ENCODE measurements at places on chromosomes 3 and 15.

DNA sequence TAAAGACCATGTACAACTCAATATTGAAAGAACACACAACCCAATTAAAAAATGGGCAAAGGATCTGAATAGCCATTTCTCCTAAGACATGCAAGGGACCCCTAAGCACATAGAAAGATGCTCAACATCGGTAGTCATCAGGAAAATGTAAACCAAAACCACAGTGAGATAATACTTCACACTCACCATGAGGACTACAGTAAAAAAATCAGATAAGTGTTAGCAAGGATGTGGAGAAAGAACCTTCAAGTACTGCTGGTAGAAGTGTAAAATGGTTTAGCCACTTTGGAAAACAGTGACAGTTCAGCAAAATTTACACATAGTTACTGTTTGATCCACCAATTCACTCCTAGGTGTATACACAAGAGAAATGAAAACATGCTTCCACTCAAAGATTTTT lies 30.1 kb upstream of the XIRP1 start:
- no peak for DNase-seq

DNA sequence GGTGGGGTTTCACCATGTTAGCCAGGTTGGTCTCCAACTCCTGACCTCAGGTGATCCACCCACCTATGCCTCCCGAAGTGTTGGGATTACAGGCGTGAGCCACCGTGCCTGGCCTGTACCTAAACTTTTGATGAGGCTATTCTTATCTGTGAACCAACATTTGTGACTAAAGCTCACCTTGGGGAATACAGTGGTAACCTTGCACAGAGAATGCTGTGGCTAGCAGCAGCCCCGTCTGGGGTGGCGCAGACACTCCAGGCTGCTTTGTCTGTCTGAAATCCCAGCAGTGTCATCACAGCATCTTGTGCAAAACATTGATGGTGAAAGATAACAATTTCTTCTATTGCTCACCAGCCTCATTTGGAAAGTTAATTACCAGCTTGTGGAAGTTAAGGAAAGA lies 58.9 kb downstream of the CMTM8 start:
- no peak for DNase-seq

- DNase-seq = no peak
Observed at GRCh38 chr3:151772825-151773480, 39.2 kb downstream of the AADACL2 start.

DNA sequence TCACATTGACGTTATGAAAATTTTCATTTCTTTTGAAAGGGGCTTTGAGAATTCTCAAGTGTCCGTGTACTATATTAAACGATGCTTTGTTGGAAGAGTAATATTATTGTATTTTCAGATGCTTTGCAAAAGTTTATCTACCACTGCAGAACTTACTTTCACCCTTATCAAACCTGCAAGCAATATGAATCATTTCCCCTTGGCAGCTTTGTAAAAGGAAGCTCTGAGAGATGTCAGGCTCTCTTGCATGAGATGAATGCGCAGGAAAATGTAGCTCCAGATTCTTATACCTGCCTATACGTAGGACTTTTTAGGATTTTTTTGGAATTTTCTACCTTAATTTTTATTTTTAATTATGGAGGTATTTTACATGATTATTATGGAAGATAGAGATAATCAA lies 34.5 kb downstream of the GPD1L start:
- no peak for DNase-seq

GRCh38 chr15:67224889-67225288 lies 29.6 kb downstream of the AAGAB start:
- DNase-seq = no peak

- DNase-seq = no peak
Observed at GRCh38 chr15:70172124-70172523, 74.4 kb upstream of the TLE3 start.

- no peak for DNase-seq
Observed at GRCh38 chr3:150216041-150216811, 191.9 kb upstream of the TSC22D2 start.

DNA sequence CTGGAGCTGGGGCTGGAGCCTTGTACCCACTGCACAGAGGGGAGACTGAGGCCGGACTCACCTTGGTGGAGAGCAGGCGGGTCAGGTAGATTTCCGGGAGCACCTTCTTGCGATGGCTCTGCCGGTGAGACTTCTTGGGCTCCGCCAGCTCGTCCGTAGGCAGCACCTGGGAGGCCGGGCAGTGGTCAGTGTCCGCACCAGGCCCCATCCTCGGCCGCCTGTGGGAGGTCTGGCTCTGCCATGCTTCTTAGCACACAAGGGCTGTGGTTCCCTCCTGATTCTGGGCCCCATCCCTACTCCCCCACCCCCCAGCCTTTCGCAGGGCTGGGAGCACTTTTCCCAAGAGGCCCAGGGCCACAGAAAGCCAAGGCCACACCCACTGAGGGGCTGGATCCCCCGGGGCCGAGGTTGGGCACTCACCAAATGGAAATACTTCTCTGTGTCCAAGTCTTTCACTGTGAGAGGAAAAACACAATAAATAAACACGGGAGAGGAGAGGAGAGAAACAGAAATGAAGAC lies 17.4 kb downstream of the H1-8 start:
- DNase-seq = no peak

- no peak for DNase-seq
Observed at GRCh38 chr15:57224664-57225063, 151.6 kb upstream of the CGNL1 start.

DNA sequence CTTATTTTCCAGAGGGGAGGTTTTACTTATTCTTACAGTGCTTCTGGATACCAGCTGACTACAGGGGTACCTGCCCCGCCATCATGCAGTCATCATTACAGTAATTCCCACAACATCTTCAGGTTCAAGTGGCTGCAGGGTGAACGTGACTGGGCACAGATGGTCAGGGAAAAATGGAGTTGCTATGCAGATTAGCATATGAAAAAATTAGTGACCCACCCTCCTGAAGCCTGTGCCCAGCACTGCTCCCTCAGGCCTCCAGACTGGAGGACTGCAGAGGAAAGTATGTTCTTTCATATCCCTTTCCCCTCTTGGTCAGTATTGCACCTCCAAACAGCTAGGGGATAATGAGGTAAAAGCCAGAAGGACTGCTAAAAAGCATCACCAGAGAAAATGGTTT lies 937.9 kb downstream of the TUSC7 start:
- DNase-seq = no peak

- DNase-seq = no peak
Observed at GRCh38 chr3:52447512-52448355, 2.8 kb upstream of the SEMA3G start.

DNA sequence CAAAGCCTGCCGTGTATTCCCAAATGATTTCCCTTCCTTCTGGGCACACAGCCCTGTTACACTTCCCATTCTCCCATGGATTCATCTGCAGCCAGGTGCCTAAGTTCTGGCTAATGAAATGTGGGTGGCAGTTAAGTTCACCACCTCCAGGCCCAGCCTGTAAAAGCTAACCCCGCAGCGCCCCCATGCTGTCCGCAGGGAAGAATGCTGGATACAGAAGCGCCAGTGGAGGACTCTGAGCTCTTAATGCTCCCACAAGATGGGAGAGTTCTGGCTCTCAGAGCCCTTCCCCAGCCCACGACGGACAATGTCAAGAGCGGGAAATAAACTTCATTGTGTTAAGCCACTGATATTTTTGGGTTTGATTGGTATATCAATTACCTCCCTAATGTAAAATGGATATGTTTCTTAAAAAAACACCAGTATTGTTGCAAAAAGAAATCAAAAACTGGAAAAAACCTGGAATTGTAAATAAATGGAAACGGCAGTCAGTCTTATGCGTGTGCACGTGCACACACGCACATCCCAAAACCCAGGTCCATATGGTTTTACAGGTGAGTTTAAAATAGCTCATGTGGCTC lies 37.7 kb upstream of the FGD5 start:
- DNase-seq = no peak

- no peak for DNase-seq
Observed at GRCh38 chr3:194522579-194523046, 35.8 kb upstream of the ATP13A3 start.

DNA sequence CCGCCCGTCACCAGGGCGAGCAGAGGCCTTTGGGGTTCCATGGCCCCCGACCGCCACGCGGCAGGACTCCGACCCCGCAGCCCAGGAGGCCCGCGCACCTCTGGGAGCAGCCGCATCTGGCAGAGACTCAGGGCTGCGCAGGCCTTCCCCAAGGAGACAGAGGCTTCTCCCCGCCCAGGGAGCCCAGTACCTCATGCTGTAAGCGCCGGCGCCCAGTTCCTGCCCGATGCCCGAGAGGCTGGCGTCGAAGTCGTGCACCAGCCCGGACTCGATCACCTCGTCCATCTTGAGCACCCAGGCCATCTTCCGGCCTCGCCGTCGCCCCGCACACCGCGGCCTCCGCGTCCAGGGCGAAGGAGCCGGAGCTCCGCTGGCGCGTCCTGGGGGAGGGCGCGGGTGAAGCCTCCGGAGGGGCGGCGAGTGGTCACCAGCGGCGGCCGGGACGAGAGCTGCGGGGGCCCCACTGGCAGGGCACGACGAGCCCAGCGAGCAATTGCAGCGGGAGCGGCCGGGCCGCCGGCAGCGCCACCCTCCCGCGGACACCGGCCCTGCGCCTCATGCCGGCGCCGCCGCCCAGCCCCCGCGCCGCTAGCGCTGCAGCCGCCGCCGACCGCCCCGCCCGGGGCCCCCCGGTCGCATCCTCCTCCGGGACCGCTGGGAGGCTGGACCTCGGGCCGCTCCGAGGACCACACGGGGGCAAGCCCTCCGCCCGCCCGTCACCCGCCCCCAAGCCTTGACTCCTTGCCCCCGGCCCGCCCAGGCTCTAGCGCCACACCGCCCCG lies 468 bp downstream of the UBP1 start:
- DNase-seq = no peak

- DNase-seq = no peak
Observed at GRCh38 chr3:151305775-151306151, 10.9 kb downstream of the GPR87 start.

- DNase-seq = no peak
Observed at GRCh38 chr3:108183181-108183580, 39.0 kb downstream of the IFT57 start.

- DNase-seq = no peak
Observed at GRCh38 chr3:31551646-31552045, 18.9 kb downstream of the STT3B start.

DNA sequence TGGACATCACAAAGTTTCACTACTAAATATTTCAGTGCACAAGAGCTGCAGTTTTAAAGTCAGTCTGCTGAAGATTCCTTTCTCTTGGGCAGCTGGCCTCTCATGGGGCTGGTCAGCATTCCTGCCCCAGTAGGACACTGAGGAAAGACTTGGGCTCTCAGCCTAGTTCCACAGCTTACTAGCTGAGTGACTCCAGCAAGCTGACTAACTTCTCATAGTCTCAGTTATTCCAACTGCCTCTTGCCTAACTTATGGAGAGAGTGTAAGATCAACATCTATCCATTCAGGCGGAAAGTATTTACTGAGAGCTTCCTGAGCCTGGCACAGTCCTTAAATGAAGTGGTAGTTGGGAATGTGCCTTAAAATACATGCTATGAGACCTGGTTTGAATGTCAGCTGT lies 27.0 kb downstream of the TM4SF4 start:
- DNase-seq = no peak

DNA sequence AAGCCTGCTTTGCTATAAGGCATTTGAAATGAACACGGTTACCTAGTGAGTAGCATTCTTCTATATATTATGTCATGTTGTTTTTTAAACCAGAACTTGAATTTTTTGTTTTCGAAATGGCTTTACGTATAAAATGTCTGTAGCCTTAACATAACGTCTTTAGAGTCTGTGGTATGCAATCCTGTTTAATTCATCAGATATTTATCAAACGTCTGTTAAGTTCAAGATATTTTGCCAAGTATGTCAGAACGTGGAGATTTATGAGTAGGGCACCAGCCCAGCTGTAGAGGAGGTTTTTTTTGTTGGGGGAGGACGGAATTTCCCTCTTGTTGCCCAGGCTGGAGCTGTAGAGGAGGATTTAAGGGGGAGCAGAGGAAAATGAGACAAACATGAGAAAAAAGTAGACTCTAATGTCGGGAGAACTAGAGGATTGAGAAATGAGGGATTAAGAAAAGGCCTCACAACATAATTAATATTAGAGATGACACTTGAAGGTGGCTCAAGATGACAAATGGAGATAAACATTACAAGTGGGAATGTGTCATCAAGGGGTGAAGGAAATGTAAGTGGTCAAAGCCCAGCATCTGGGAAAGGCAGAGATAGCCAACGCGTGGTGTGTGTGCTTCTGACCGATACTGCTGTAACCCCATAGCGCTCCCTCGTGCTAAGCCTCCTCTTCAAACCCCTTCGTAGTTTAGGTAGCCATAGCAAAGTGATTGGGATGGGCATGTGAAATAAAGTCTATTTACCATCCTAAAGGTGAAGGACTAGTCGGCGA lies 154.0 kb upstream of the GOLGA6L4 start:
- no peak for DNase-seq

DNA sequence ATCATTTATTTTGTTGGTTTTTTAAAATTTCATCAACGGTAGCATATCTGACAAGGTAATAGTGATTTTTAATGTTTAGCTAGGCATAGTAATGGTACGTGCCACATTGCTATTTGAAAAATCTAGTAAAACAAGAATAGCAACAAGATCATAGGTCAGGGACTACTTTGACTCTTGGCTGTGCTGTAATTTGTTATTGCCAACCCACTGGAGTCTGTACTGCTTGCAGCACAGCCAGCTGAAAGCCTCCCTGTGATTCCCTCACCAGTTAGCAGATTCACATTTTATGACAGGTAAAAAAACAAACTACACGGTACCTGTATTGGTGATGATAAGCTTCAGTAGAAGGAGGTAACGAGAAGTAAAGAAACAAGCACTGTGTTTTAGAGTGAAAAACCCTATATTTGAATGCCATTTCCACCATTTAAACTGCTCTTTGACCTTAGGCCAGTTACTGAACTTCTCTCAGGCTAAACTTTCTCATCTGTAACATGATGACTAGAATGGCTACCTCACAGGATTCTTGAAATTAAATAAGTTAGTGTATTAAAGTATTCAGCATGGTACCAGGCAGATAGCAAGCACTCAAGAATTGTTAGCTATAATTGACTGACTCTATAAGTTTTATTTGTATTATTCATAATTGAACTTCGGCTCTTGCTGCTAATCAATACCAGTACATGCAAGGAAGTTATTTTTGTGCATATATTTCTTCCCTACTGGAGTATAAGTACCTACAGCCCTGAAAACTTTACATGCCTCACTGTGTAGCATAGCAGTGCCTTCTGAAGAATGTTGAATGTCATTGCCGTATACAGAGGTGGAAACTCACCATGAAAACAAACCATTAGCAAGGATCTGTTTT lies 16.1 kb downstream of the FILIP1L start:
- DNase-seq = no peak

GRCh38 chr3:71461749-71462483 lies 121.6 kb downstream of the FOXP1 start:
- DNase-seq = no peak

DNA sequence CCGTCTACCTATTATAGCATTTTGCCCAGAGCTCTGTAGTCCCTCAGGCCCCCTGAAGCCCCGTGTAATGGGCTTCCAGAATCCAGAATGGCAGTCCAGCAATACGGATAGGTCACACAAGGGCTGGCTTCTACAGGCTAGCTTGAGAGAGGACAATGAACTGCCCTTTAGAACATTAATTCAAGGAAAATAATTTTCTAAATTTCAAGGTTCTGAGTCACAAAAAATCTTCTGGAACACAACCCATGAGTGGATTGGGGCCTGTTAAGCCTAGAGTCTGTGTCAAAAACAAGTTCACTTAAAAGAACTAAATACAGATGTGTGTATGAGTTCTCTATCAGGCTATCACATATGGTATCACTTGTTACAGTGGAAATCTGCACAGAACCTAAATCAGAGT lies 28.8 kb downstream of the DCP1A start:
- peak; percentile 9 for DNase-seq

- DNase-seq = no peak
Observed at GRCh38 chr3:196232154-196232881, 16.0 kb downstream of the SLC51A start.

- DNase-seq = no peak
Observed at GRCh38 chr15:90159213-90159612, 41.9 kb upstream of the SEMA4B start.
